Cortex of kidney (tissue), 1 donor: ENCODE measurements at places on chromosomes 3 and 15.

DNA sequence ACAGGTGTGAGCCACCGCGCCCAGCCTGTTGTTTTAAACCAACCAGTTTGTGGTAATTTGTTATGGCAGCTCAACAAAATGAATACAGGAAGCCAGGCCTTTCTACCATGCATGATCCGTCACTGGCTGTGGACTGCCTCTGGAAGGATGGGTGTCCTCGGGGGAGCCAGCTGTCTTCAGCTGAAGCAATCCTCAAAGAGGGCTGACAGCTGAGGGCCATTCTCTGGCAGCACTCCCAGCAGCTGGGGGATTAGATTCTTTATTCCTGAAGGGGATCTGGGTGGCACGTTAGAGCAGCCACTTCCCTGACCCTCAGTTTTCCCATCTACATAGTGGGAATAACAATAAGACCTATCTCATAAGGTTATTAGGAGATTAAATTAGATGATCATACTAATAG lies 24.4 kb downstream of the POLR2M start:
- no peak for DNase-seq

DNA sequence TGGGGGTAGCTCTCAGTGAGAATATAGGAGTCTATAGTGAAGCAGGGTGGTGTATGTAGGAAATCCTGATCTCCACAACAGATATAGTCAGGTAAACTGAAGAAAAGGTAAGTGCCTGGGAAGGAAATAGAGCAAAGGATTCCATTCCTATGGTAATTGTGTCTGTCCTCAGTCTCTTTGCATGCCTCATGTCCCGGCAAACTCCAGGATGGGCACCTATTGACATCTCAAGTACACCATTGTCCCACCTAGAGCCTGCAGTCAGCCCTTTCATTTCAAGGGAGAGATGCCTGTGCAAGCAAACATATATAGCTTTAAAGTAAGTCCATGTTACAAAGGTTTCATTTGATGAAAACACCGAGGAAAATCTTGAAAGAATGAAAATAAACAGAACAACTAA lies 257.7 kb upstream of the AZI2 start:
- no peak for DNase-seq

DNA sequence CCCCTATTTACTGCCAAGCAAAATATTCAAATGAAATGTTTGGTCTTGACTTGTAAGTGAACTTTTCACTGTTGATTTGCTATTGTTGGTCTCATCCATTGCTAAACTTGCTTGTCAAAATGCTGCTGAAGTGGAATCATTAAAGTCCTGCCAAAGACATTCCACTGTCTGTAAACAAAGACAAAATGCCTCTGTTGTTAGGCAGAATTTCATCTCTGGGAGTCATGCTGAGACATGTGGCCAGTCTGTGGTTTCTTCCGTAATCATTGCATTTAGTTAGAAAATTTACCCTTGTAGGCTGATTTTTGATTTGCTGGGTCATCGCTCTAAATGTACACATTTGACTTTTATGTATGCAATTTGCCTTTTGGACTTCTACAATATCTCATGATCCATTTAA lies 577.7 kb downstream of the MECOM start:
- no peak for DNase-seq

DNA sequence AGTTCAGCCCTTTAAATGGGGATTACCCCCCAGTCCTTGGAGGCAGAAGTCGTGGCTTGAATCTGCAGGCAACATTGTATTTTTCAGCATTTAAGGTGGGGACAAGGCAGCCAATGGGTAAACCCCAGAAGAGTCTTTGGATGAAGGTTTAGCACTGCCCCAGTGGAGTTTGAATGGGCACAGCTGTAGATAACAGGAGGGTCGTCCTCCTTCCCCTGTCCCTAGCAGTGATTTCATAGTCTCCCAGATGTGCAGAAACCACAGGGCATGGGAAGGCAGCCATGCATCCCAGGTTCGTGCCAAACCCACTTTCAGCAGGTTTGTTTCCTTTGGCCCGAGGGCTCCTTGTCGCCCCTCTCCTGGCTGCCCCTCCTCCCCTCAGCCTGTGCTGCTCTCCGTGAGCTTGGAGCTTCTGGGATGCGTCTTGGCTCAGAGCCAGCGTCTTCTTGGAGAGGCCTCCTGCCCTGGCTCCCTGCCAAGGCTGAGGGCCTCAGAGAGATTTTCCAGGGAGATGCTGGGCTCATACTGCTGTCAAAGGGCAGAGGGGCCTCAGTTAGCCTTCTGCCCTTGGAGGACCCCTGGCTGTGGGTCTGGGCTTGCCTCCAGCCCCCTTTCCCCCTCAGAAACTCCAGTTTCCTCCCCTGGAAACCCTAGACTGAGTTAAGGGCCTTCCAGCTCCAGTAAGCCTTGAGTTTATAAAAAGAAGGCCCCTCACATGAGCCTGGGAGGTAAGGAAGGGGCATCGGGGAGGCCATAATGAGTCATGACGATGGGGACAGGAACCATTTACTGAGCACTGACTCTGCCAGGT lies 48.9 kb upstream of the POLG start:
- DNase-seq: no peak

DNA sequence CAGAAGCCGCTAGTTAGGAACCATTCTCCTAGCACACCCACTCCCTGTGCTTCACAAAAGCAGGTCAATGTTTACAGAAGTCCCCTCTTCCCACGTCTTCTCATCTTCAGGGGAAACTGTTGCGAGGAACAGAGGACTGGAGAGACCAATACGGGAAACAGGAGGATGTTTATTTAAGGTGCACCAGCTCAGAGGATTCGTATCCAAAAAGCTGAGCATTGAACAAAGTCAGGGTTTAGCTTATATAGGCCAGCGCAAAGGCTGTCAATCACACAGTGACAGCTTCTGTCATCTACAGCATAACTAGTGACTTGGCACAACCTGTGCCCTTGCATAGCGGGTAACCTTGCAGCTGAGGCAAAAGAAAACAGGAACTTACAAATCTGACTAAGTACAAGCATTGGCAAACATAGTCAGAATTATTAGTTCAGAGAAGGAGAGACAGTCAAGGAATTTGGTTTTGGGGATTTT lies 61.3 kb downstream of the ZDHHC19 start:
- DNase-seq: no peak

GRCh38 chr15:31098491-31098917 lies 3.0 kb downstream of the TRPM1 start:
- DNase-seq: no peak

- no peak for DNase-seq
Measured at GRCh38 chr15:59879506-59880265, 124.4 kb upstream of the FOXB1 start.

GRCh38 chr15:23467110-23467600 lies 20.1 kb upstream of the GOLGA6L2 start:
- DNase-seq: no peak

- DNase-seq: no peak
Measured at GRCh38 chr3:44420676-44421075, 56.8 kb downstream of the ZNF445 start.

DNA sequence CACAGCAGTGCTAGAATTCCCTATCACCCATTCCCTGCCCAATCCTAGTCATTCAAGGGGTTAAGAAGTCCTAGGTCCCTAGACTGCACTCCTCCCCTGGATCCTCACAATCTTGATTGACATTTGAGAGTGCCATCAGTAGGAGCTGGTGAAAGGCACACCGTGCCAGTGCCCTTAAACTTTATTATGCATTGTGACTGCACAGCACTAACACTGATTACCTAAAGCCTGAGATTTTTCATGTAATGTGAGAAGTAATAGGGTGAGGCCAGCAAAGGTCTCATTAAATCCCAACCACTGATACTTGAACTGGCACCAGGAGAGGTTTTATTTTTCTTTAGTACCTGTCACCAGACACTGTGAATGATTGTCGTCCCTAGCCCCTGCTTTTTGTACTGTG lies 16.3 kb downstream of the GXYLT2 start:
- no peak for DNase-seq

DNA sequence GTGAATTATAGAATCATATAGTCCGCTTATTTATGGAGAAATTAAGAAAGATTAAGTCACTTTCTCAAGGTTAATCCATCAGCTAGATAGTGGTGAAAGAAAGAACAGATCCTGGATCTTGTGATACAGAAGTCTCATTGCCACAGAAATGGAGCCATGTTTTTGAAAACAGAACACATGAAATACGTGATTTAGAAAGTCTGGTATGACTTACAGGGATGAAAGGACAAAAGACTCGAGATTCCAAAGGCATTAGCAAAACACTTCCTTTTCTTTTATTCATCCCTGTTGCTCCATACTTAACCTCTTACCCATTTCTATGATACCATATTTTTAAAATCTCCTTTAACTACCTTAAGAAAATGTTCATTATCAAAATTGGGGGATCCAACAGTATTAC lies 40.0 kb upstream of the TEX9 start:
- no peak for DNase-seq

- no peak for DNase-seq
Measured at GRCh38 chr3:180913581-180914404, 1.3 kb downstream of the FXR1 start.

GRCh38 chr15:58066042-58066867 lies 744 bp upstream of the ALDH1A2 start:
- DNase-seq: no peak

- no peak for DNase-seq
Measured at GRCh38 chr3:10551821-10552630, 46.6 kb upstream of the ATP2B2 start.

- no peak for DNase-seq
Measured at GRCh38 chr3:17730318-17730967, 12.0 kb downstream of the TBC1D5 start.

GRCh38 chr15:63107895-63108546 lies 13.6 kb upstream of the LACTB start:
- no peak for DNase-seq

DNA sequence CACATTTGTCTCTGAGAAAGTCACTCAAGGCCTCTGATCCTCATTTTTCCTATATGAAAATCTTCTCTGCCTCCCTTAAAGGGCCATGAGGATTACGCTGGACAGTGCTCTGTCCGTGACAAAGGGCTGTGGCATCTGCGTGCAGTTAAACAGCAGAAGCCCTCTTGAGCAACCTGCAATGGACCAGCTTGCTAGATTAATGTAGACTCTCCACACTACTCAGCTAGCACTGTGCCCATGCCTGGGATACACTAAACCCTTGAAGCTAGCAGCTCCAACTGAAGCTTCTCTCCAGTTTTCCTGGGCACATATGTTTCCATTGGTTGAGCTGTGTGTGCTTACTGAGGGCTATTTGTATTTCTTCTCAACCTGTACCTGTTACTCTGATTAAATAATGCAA lies 303.8 kb downstream of the RPLP1 start:
- no peak for DNase-seq

- no peak for DNase-seq
Measured at GRCh38 chr15:96882121-96882772, 551.7 kb downstream of the NR2F2 start.

DNA sequence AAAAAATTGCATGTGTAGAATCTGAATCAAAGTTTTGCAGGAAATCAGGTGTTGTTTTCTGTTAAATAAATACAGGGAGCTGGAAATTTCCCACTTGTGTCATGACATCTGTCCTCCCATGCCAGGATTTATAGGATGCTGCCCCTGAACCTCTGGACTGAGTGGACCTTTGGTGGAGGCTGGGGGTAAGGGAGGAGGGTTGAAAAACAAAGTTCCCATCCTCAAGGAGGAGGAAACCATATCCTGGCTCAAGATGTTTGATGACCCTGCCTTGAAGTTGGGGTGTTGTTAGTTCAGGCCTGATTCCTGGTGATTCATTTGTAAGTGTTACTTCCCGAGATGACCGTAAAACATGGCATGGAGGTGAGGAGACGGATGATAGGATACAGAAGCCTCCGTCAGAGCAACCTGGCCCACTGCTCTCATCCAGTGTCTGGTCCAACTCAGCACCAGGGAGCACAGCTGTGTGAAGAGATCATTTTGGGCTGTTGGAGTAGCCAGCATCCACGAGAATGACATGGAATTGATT lies 223.6 kb downstream of the CACNA2D3 start:
- no peak for DNase-seq

- no peak for DNase-seq
Measured at GRCh38 chr3:187336322-187336721, 31.9 kb upstream of the RTP4 start.
